D341Med (cell line): ENCODE measurements at places on chromosomes 5 and 9.

GRCh38 chr9:87569008-87569509 is 71.4 kb downstream of the DAPK1 start:
- no peak for DNase-seq

- DNase-seq = peak; percentile 18
Observed at GRCh38 chr9:129289131-129289731, 111.2 kb upstream of the IER5L start.

- DNase-seq = no peak
Observed at GRCh38 chr9:98187926-98188325, 4.5 kb downstream of the CORO2A start.

GRCh38 chr9:9214066-9214465 is 1398.7 kb downstream of the PTPRD start:
- DNase-seq = no peak

DNA sequence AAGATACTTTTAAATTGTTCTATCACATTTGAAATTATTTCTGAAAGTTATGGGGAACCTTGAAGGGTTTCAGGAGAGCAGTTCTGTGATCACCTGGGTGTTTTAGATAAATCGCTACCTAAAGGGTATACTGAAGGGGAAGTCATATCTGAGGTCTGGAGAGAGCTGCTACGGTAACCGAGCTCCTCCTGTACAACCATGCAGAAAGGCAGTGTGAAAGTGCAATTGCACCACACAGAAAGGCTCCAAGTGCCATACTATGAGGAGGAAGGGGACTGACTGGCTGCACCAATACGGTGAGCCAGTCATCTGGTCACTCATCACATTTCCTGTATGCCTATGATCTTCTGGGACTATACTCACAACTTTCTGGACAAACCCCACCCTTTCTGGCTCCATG is 241.4 kb upstream of the SLC24A2 start:
- DNase-seq = no peak

GRCh38 chr9:96502539-96503373 is 52.8 kb downstream of the HABP4 start:
- DNase-seq = no peak

- no peak for DNase-seq
Observed at GRCh38 chr5:156361436-156362109, 34.6 kb downstream of the SGCD start.

GRCh38 chr5:123422433-123423277 is 548 bp downstream of the CEP120 start:
- DNase-seq = peak; percentile 19
